ENCODE measurements at places on chromosomes 16 and 17. TPM values are rescaled to one million over a fixed set of nuclear protein-coding genes. Genes with fewer than 3 reads are reported as not detected.

DNA sequence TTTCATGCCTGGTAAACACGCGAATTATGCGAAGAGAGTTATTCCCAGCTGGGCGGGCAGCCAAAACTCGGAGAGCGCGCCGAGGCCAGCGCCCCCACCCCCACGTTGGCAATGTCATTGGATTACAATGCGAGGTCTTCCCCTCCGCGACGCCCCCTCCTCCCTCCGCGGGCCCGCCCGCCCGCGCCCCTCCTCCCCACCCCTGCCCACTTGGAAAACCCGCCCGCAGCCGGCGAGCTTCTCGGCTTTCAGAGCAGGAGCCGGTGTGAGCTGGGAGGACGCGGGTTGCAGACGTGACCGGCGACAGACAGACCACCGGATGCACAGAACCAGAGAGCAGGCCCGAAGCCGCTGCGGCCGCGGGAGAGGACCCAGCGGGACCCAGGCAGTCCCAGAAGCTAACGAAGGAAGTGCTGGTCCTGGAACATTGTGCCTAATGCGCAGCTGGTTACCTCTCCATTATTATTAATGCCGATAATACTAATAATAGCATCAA is 4.0 kb downstream of the NOG start:
- no peak for DNase-seq

DNA sequence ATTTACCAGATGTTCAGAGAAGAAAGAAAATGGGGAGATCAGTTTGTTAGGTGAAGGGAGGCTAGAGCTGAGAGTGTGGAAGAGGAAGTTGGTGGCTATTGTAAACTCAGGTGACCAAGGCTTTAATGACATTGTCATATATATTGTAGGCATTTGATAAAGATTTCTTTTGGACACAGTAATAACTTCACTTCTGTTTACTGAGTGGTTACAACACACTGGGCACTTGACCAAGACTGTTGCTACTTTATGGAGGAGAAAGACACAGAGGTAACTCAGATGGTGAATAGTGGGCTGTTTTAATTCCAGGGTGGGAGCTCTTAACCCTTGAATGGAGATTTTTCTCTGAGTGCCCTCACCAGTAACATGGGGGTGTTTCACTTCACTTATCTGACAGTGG is 46.0 kb downstream of the TNRC6A start:
- no peak for DNase-seq

DNA sequence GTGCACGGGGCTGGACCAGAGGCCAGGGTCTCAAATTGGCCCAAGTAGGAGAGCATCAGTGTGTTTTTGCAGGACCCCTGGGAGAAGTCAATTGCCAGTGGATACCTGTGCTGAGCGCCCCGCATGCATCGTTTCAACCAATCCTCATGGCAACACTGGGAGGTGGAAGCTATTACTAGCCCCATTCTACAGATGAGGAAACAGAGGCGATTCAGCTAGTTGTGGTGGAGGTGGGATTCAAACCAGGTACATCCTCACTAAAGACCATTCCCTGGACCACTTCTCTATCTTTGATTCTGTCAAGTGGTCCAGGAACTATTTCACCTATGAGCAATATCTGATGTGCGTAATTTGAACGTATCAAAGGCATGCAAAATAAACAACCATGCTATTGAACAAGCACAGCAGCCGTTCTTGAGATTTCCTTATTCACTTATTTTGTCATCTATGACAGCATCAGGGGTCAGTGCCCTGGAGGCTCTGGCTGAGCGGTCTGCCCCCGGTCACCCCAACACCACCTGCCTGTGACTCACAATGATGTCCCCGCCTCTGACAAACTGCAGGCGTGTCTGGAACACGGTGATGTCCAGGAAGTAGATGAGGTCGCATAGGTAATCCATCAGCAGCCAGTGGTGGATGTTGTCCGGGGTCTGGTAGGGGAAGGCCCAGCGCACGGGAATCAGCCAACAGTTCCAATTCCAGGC is 54.0 kb downstream of the CNGB1 start:
- DNase-seq, result no peak

DNA sequence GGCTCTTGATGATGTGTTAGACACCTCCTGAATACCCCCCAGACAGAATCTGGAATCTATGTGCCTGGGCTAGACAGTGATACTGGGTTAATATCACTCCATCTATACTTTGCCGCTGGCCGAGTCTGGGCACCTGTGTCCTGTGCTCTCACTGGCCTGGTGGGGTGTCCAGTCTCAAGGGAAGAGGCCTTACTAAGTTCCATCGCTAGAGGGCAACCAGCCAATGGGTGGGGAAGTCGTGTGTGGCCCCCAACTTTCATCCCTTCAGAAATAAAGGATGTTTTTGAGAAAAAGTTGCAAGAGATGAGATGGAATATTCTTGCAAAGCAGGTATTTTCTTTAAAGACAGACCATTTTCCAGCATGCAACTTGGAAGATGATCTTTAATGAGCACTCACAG is 1.6 kb upstream of the GLP2R start:
- DNase-seq, result no peak

DNA sequence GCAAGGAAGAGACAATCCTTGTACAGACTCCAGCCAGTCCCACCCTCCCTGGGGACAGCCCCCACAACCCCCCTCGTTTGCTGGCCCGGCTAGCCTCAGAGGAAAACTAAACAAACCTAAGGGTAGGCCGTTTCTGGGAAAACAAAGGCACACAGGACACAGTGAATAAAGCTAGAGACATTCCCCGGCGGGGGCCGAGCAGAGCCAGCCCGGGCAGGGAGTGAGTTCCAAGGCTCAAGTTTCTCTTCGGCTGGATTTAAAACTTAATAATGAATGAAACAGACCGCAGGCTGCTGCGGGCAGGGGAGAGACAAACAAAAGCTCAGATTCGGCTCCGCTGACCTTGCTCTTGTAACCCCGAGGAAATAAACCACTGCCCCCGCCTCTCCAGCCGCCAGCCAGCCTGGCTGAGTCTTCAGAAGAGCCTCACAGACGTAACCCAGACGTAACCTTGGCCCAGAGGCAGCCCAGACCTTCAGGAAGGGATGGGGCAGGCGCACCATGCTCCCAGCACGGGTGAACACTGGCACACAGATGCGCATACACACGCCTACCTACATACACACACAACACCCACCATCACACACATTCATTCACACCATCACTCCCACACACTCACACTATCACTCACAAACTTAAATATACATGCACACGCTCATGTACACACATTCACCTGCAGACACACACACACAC is 216.0 kb downstream of the ZNF423 start:
- DNase-seq, result peak; percentile 65

The RNF43 gene
- polyA plus RNA-seq, result 13.1 TPM
